ENCODE measurements at places on chromosomes 4 and X.

DNA sequence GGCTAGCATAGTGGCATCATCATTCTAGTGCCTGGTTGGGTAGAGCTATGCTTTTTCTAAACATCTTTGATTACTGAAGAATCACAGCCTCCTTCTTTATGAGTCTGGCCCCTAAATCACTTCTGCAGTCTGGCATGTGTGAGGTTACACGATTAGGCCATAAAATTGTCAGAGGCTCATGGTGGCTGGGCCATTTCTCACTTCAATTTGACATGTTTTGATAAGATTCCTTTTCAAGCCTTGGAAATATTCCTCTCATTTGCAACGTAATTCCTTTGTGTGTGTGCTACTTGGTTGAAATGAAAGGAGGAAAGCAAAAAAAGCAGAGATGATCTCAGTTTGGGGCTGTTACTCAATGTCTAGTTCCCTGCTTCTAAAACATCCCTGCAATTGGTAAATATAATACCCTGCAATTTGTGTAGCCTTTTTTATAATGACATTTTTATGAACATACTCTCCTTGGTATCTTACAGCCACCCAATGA is 6.2 kb downstream of the CCKAR start:
- DNase-seq, result no peak

DNA sequence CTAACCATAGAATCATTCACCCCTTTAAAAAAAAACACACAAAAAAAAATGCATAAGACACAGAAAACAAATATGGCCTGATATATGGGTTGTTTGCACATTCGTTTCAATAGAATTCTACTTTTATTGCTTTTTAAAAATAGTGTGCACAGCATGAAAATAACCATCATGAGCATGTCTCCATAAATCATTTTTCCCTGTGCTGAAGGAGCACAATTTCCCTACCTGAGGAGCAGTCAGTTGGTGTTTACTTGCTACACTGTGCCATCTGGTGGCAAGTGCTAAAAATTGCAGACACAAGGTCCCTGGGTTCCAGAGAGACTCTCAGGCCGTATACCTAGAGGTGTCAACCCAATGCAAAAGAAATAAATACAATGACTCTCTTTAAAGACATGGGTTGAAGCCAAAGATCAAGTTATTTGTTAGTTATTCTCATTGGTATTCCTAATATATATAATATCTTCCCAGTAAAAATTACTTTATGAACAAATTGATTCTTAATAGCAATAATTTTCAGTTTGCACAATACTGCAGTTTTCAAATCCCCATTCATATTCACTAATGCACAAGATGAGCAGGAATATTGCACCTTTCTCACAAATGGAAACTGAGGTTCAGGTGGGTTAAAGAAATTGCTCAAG is 551.4 kb downstream of the IQCM start:
- DNase-seq, result peak; percentile 2

GRCh38 chrX:119406776-119407175 is 7.6 kb downstream of the SLC25A43 start:
- DNase-seq, result no peak

DNA sequence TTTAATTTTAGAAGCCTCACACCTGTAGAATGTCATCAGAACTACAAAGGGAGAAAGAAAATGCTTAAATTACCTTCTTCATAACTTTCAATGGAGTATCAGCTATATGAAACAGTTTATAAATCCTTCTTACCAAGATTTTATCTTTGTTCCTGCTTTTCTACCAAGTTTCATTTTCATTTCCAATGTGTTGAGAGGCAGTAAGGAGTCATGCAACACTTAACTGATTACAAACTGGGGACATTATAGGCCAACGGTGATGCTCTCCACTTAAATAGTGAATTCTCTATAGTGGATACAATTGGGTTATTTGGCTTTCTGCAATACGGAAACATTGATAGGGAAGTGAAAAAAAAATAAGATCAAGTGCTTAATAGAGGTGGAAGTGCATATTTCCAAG is 145.2 kb upstream of the FTHL17 start:
- DNase-seq, result no peak

- DNase-seq, result peak; percentile 15
Observed at GRCh38 chrX:99172958-99173357, 1237.1 kb downstream of the PCDH19 start.

- no peak for DNase-seq
Observed at GRCh38 chr4:51851090-51851936, 8.4 kb downstream of the DCUN1D4 start.

GRCh38 chrX:155028877-155029291 is 2.2 kb downstream of the FUNDC2 start:
- no peak for DNase-seq

DNA sequence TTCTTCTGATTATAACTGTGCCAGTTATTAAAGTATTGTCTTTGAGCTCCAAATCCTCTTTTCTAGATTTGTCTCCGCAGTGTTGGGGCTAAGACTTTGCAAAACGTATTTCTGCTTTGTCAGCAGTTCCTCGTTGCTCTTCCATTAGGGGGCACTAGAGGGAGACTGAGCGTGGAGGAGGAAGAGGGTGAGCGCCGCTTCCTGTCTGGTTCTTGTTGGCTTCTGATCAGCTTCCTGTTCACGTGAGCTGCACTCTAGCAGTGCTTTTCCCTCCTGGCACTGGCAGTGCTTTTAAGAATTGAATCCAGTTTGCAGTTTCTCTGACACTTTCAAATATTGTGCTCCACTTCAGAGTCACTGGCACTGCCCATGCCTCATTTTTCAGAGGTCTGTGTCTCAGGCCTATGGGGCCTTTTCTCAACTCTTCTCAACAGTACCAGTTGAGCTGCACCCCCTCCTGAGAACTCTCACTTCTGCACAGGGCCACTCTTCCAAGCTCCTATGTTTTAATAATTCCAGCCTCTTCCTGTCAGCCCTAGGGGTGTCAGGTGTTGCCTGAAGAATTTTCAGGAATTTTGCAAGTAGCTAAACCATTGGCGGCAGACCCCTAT is 54.4 kb upstream of the LCORL start:
- DNase-seq, result peak; percentile 18

DNA sequence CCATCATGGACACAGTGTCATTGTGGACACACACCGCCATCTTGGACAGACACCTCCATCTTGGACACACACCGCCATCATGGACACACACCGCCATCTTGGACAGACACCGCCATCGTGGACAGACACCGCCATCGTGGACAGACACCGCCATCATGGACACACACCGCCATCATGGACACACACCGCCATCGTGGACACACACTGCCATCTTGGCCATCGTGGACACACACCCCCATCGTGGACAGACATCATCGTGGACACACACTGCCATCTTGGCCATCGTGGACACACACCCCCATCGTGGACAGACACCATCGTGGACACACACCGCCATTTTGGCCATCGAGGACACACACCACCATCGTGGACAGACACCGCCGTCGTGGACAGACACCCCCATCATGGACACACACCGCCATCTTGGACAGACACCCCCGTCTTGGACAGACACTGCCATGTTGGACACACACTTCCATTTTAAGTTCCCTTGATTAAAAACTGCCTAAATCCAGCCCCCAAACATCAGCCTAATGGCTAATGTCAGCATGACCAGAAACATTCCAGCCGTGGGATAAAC is 9.1 kb downstream of the ASMTL start:
- no peak for DNase-seq

GRCh38 chr4:1195109-1195671 is 22.8 kb upstream of the SPON2 start:
- DNase-seq, result peak; percentile 56

DNA sequence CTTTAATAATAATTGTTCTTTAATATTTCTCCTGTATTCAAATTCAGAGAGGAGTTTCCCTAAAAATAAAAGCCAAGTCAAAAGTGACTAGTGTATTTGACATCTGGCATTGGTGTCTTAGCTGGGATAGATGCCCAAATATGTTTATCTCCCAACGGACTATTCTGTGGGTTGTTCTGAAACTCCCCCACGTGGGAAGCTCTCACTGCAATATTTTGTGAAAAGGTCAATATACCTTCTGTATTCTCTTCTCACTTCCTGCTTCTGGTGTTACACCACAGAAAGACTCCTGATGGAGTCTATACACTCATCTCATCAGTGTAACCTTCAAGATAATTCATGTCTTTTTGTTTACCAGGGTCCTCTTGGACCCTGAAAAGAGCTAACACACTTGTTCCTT is 2052.8 kb upstream of the TENM3 start:
- no peak for DNase-seq

DNA sequence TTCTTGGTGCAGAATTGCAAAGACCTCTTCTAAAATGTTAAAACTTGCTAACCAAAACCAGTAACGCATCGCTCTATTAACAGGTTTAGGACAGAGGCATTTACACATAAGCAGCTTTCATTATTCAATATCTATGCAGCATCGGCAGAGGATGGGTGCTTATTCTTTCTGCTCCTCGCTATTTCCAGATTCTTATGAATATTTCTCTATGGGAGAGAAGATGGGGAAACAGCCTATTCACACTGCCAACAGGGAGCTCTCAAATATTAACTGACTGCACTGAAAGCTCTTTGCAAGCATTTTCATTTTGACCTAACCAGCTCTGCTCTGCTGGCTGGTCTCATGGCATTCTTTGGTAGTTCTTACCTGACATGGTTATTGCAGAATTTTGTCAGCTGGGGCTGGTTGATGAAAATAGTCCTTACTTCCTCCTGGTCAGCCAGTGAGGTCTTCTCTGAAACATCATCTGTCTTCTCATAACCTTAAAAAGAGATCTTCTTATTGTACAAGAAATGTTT is 30.2 kb downstream of the ATP8A1 start:
- DNase-seq, result no peak

GRCh38 chr4:184548648-184549341 is 74.4 kb upstream of the IRF2 start:
- DNase-seq, result peak; percentile 57

DNA sequence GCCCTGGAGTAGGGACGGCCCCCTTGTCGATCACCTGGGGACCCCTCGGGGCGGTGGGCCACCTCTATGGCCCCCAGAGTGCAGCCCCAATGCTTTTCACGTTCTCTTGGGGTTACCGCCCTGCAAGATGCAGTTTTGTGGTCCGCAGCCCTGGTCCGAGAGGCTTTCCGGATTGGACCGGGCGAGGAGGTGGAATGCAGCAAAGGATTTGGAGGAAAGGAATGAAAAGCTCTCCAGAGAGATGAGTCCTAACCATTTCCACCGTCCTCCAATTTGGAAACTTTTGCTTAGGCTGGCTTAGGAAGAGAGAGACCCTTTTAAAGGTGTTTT is 601 bp downstream of the SLC25A43 start:
- no peak for DNase-seq

DNA sequence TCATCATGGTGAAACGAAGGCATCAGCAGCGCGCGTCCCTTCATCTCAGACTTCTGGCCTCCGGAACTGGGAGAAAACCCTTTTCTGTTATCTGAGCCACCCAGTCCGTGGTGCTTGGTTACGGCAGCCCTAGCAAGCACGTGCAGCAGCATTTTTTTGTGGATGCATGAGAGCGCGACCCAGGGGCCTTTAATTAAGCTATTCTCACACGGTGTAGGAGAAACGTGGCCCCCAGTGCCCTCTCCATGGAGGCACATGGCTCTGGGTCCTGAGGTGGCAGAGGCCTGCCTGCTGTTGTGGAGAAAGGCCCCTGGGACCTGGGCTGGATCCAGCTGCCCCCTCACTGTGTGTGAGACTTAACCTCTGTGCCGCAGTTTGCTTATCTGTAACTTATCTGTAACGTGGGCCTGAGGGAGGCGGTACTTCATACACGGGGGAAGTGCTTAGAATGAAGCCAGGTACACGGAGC is 9.5 kb downstream of the CLCN4 start:
- no peak for DNase-seq

GRCh38 chrX:74284391-74284952 is 19.5 kb upstream of the ZCCHC13 start:
- no peak for DNase-seq

DNA sequence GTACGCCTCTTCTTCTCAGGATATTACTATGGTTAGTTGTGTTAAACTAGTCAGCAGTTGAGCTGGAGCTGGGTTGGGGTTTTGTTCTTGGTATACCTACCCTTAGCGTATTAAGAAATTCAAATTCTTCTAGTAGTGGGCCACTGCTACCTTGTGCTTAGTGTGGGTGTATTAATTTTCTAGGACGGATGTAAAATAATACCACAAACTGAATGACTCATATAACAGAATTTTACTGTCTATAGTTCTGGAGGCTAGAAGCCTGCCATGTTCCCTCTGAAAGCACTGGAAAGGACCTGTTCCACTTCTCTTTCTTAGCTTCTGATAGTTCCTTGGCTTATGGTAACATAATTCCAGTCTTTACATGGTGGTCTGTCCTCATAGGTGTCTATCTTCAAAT is 1274.7 kb downstream of the ADGRL3 start:
- DNase-seq, result no peak

GRCh38 chr4:110955748-110956147 is 332.9 kb upstream of the PITX2 start:
- DNase-seq, result no peak

DNA sequence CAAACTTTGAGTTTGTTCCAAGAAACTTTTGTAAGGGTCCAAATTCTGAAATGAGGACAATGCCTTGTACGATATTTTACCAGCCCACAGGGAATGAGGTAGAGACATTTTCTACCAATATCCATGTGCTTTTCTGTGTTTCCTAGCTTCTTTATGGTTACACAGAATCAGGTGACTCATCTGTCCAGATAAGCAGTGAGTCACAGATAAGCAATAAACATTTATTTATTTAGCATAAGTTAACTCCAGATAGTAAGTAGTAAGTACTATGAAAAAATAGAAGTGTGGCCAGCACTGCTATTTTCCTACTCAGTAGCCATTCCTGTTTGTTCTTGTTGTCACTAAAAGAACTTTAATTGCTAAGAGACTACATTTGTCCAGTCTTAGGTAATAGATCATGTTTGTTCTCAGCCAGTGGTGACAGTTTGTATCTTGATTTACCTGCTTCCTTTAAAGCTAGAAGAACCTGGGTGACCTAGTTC is 7.4 kb downstream of the AFF1 start:
- no peak for DNase-seq

- no peak for DNase-seq
Observed at GRCh38 chr4:79232540-79232939, 93.3 kb downstream of the NAA11 start.

DNA sequence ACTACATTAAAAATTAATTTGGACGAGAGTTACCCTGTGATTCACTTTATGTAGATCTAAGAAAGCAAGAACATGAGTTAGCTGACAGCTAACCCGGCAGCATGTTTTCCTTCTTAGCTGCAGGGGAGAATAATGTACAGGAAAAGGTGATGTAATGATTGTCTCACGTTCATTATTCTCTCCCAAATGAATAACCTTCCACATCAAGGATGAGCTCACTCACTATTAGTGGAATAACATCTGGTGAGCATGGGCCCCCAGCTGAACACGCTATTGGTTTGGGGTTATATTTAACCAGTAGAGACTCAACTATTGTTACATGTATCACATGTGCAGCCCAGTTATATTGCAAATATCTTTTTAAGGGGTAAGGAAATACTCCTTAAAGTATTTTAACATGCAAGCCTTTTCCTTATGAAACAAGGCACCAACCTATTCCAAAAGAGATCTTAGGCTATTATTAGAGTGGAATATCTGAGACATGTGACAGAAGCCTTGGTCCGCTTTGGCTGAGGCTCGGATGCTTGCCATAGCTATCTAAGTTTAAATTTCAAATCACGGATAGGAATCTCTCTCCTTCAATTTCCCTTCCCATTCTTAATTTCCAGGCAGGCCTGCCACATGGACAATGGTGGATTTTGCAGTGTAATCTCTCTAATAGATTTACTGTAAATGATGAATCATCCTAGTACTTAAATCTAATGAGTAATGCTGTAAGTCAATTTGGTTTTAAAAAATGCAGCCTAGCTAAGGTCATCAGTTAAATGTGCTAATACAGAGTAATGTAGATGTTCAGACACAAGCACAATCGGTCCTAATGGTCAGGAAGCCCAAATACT is 99.0 kb upstream of the OTUD4 start:
- no peak for DNase-seq

- no peak for DNase-seq
Observed at GRCh38 chr4:8033829-8034528, 94.3 kb upstream of the AFAP1 start.

Measured in H7 (cell line).